CD4-positive, alpha-beta T cell treated with Interleukin-2 at 100 ng/mL for 4 hours (primary cell): ENCODE measurements at places on chromosomes 1 and 21.

DNA sequence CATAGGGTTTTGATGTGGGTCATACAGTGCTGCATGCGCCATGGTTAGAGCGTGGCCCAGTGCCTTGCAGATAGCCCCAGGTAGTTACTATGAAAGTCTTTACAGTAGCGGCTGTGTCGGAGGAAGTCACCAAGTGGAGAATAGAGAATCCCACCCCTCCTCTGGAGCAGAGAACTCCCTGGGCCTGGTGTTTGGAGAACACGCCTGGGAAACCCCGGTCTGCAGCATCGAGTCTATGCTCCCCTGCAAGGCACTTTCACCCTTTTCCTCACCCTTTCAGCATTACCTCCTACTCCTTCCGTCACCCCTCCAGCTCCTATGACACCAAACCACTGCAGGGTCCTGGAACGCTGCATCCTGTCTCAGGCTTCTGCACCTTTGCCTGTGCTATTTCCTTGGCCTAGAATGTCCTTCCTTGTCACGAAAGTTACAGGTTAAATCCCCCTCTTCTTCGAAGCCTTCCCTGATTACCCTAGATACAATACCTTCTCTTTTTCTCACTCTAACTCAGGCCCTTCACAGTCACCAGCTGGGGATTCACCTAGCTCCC lies 2.7 kb upstream of the SLC1A7 start:
- DNase-seq: no peak

GRCh38 chr21:35829067-35829466 lies 231.3 kb downstream of the SETD4 start:
- DNase-seq: no peak

GRCh38 chr1:66576645-66577044 lies 42.7 kb downstream of the SGIP1 start:
- no peak for DNase-seq

GRCh38 chr1:228393268-228393701 lies 13.3 kb downstream of the TRIM11 start:
- DNase-seq: no peak

- DNase-seq: no peak
These were observed 23.1 kb upstream of the PALMD start for GRCh38 chr1:99622702-99623347.

DNA sequence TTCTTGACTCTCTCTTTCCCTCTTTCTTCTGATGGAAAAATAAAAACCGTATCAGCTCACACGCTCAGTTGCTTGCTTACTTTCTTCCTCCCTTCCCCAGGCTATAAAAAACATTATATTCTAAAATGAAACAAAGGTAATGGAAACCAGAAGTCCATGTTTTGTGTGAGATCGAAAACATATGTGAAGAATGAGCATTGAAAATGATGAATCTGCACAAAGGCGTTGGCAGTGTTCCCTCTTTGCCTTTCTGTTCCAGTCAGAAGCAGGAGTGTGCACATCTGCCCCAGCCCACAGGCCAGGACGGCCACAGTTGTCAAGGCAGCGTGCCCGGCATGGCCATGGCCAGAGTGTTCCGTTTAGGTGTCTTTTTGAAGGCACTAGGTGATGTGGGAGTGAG lies 185.3 kb upstream of the USP24 start:
- DNase-seq: no peak

DNA sequence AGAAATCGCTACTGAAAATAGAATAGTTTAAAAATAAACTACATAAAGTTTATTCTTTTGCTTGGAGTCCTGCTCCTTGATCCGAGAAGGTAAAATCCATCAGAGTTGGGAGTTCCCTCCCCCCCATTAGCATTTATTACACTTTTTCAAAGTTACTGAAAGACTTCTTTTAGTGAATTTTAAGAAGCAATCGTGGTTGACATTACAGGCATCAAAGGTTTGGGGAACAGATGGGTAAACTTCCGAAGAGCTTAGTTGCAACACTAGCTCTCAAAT lies 31.0 kb upstream of the NFIA start:
- DNase-seq: no peak

DNA sequence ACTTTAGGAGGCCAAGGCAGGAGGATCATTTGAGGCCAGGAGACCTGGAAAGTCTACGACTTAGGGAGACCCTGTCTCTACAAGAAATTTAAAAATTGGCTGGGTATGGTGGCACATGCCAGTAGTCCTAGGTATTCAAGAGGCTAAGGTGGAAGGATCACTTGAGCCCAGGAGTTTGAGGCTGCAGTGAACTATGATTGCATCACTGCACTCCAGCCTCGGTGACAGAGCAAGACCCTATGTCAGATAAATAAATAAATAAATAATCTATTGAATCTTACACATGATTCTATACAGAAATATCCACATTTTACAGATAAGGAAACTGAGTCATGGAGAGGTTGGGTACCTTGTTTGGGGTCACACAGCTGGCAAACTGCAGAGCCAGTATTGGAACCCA lies 89.1 kb downstream of the MAN1C1 start:
- DNase-seq: no peak

- DNase-seq: no peak
These were observed 1.3 kb downstream of the SIPA1L2 start for GRCh38 chr1:232628335-232629249.

DNA sequence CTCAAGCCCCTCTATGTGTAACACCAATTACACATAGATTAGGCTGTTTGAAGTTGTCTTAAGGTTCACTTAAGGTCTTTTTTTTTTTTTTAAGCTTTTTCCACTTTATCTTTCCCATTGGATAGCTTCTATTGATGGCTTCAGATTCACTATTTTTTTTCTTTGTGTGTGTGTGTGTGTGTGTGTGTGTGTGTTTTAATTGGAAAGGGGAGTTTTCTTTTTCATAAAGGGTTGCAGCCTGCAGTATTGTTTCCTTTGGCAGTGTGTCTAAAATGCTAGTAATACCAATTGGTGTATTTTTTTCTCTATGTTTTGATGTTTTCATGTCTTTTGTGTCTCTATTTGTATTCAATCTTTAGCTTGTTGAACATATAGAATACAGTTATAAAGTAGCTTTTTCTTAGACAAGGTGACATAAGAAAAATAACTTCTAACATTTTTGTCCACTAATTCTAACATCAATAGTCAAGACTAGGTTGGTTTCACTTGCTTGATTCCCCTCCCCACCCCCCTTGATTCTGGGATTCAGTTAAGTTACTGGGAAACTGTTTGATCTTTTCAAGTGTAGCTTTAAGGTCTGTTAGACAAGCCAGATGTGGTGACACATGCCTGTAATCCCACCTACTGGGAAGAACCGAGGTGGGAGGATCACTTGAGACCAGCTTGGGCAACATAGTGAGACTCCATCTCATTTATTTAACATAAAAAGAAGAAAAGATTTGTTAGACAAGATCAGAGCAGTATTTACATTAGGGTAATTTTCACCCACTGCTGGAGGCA lies 21.4 kb downstream of the PRRC2C start:
- DNase-seq: no peak

GRCh38 chr1:227312361-227313025 lies 5.8 kb downstream of the CDC42BPA start:
- no peak for DNase-seq

GRCh38 chr1:55604749-55605148 lies 389.6 kb upstream of the USP24 start:
- no peak for DNase-seq

DNA sequence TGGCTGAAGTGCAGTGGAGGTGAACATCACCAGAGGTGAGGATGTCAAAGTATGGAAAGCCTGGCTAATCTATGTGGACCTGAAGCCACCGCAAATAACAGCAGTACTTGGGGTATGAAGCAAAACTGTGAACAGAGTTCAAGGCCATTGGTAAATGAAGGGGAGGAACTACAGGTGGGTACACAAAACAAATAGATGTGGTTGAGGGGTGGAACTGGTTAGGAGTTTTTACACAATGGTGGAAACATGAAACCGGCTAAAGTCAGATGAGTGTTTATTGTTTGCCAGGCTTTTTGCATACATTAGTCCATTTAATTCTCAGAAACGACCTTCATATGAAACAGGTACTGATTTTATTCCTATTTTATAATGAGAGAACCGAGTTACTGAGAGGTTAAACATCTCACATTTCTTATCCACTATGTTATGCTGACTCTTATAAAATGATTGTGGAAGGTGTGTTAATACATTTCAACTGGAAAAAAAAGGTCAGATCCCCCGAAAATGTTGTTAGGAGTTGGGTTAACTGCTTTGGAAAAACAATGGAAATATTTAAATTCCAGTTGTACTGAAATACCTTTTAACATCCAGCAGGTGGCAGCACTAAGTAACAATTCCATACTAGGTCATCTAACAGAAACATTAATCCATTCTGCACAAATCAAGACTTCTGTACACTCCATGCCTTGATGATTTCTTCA lies 44.3 kb upstream of the GTF2B start:
- peak; percentile 52 for DNase-seq

DNA sequence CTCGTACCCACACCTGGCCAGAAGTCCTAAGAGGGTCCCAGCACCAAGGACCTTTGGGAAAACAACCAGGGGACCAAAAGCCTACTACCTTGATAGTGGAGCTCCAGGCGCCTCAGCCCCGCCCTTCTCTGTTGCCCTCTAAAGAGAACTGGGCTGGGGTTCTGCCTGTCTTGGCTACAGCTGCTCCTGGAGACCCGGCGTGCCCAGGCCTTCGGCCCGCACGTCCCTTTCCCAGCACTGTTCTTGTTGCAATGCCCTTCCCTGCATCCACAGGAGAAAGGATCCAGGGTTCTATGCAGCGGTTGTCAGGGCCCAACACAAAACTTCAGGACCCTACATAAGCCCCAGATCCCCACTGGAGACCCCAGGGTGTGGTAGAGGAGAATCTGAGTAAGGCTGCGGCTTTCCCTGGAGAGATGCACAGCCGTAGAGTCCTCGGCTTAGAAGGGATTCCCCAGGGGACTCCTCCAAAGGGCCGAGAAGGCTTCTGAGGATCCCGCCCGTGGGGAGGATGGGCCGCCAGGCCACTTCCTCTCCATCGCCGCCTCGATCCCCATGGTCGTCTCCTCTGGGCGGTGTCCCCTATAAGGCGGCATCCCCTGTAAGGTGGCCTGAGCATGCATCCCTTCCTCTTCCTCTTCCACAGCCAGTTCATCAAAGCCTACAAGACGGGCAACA lies 12.0 kb downstream of the SLC66A1 start:
- no peak for DNase-seq

- no peak for DNase-seq
These were observed 34.5 kb downstream of the MAN1A2 start for GRCh38 chr1:117401761-117402160.
